Natural killer cell (primary cell): ENCODE measurements at places on chromosomes 6 and 20. TPM values are rescaled to one million over a fixed set of nuclear protein-coding genes. Genes with fewer than 3 reads are reported as not detected.

GRCh38 chr20:24149881-24150307, 161.3 kb upstream of the GGTLC1 start:
- DNase-seq: no peak

- DNase-seq: no peak
These were observed 252.3 kb downstream of the LY86 start for GRCh38 chr6:6840831-6841291.

- DNase-seq: peak; percentile 90
These were observed 120.4 kb upstream of the RIPOR2 start for GRCh38 chr6:25056130-25056529.

DNA sequence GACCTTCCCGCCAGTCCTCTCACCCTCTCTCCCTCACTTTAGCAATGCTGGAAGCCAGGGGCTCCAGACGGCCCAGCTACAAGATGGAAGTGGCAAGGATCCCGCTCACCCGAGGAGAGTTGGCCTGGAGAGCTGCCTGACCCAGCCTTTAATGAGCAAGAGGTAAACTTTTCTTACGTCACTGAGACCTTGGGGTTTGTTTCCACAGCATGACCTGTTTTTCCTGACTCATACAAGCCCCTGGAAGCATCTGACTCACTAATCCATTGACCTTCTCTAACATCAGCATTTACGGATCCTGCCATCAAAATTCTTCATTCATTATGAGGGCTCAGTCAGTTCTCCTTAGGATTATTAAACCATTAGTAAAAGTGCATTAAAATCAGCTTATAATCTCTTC, 120.4 kb downstream of the MYLK4 start:
- no peak for DNase-seq

DNA sequence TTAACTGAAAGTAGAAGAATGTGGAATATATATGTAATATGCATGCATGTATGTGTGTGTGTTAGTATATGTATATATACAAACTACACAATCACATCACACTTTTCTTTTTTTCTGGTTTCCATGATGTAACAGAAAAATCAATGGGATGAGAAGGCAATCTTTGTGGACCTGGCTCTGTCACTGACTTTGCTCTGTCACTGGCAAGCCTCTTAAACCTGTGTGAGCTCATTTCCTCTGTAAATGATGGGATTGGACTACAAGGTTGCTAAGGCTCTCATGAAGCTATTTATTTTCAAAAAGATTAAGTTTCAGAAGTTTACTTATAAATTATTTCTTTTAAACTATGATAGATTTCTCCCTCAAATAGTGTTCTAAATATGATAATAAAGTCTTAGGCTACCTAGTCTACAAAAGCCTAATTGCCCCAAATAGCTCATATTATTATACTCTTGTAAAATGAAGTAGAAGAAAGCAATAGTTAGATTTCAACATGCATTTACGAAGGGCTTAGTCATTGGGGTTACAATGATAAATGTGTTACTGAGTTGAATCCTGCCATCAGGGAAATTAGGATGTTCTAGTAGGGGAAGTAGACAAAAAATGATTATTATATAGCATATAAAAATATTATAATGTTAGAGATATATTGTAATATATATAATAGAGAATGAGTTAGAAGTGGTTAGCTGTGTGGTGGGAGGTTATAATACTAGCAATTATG, 129.3 kb downstream of the AFG1L start:
- DNase-seq: no peak

The CCM2L gene
- total RNA-seq: not detected

The TINAG gene
- total RNA-seq: not detected

The OSER1 gene
- 78.3 TPM for total RNA-seq

The C6orf58 gene
- total RNA-seq: not detected
